ENCODE measurements at places on chromosomes 13 and 19. TPM values are rescaled to one million over a fixed set of nuclear protein-coding genes. Genes with fewer than 3 reads are reported as not detected.

The DIRAS1 gene
- 0.45 TPM for total RNA-seq

The LGI4 gene
- 244 TPM for total RNA-seq

The PBX4 gene
- 5.1 TPM for total RNA-seq

The CADM4 gene
- total RNA-seq = 175 TPM

The B3GNT3 gene
- 0.58 TPM for total RNA-seq
